Muscle of arm (tissue), 14 donors: ENCODE measurements at places on chromosomes 6 and 20. TPM values are rescaled to one million over a fixed set of nuclear protein-coding genes. Genes with fewer than 3 reads are reported as not detected.

GRCh38 chr6:125310994-125311649 lies 9.4 kb upstream of the HDDC2 start:
- peak; percentile 63 for DNase-seq

The COL11A2 gene
- polyA plus RNA-seq, result 47.6 TPM

DNA sequence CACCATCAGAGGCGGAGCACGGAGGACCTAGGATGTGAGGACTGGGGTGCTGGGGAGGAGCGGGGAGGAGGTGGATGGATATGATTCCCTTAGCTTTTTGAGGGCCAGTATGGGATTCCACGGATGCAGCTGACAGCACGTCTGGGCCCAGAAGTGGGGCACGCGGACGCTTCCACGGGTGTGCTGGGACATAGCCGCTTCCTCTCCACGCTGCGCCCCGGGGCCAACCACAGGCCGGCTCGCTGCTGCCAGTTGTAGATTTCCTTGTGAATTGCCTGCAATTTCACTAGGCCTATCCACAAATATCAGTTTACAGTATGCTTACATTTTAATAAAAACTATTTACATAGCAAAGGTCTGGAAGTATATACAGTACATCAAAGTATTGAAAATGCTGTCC lies 23.9 kb downstream of the PAX1 start:
- DNase-seq, result no peak

- no peak for DNase-seq
Observed at GRCh38 chr6:158559338-158559894, 475 bp upstream of the TMEM181 start.

GRCh38 chr6:125748406-125749172 lies 843 bp upstream of the HEY2 start:
- DNase-seq, result no peak

- no peak for DNase-seq
Observed at GRCh38 chr6:111626441-111626840, 20.8 kb upstream of the TRAF3IP2 start.

The RGS19 gene
- 7.0 TPM for polyA plus RNA-seq

DNA sequence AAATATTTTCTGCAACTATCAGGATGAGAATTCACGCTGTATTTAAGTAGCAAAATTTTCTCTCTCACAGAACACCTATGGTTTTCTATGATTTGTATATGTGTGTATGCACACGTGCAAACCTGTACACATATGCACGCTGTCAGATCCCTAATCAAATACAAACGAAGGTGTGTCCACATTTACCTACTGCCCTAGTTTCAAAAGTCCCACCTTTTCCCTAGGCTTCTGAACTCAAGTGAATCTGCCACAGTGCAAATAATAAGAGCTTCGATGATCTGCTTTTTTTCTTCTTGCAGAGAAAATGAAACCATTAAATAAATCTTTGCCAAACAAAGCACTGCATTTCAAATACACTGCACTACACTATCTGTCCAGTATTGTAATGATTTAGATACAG lies 6.5 kb downstream of the HIVEP2 start:
- no peak for DNase-seq

The RAET1G gene
- polyA plus RNA-seq, result 0.47 TPM

DNA sequence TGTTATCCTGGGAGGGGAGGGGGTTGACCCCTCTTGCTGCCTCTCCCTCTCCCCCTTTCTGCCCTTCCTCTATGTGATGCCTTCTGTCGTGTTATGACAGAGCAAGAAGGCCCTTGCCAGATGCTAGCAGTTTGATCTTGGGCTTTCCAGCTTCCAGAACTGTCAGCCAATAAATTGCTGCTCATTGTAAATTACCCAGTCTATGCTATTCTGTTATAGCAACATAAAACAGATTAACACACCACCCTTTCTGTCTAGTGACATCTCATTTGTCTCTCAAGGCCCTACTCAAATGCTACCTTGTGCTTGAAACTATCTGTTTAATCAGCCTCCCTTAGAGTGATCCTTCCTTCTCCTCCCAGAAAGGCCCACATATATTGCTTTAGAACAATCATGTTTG lies 16.4 kb upstream of the MAP3K4 start:
- no peak for DNase-seq

DNA sequence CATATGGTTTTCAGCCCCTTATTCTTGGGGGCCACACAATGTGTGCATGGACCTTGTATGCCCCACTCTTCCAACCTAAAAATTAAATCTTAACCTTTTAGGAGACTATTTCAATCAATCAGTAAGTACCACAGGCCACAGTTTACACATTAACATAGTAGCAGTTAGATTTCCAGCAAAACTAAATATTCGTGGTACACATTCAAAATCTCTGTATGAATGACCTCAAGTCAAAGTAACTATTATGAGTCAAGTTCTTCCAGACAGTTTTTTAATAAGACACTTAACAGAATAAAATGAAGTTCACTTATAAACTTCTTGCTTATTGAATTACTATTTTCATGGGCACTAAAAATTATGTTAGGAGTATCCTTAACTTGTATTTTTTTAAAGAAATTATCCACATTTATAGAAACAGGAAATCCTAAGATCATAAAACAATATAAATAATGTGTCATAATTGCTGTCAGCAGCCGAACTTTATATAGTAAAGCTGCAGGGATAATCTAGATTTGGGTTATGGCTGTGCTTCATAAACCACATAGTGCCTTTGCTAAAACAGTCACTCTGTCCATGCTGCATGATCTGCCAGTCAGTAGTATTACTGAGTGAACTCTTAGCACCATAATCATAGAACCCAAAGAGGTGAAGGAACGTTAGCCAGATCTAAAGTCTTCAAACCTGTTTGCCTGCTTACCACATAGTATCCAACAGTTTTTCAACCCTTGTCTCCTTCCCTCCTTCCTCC lies 21.7 kb downstream of the SEC63 start:
- DNase-seq, result no peak

The HIVEP2 gene
- 22.5 TPM for polyA plus RNA-seq

DNA sequence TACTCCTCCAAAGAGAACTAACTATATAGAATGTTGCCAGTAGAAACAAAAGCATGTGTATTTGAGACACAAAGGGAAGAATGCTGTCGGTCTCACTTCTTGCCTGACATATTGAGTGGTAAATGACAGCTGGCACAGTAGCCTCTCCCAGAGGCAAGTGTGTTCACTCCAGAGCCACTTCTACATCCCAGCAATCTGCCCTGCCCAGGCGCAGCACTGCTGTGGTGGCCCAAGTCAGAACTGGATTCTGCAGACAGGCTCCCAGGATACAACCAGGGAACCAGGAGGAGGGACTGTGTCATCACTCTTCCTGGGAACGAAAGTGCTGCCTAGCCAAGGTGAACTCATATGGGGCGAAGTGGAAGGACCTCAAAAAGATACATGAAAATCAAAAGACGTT lies 103.2 kb upstream of the ARMC2 start:
- DNase-seq, result no peak
